ENCODE measurements at places on chromosomes 6 and 20.

DNA sequence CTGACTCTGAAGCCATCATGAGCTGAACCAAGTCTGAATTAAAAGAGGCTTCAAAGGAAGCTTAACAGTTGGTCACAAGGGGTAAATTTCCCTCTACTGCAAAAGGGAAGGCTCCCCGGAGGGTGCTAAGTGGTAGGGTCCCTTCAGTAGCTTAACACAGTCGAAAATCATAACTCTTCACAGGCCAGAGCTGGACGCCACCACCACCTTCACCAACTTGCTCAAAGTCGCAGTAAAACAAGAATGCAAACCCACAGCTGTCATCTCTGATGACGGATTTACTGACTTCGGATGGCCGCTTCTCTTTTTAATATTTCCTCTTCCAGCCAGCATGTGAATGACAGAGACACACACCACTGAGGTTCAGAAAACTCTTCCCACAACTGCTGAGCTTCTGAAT lies 144.7 kb upstream of the FBXL4 start:
- DNase-seq: no peak

GRCh38 chr6:30884521-30885480 lies 482 bp downstream of the DDR1 start:
- peak; percentile 75 for DNase-seq

DNA sequence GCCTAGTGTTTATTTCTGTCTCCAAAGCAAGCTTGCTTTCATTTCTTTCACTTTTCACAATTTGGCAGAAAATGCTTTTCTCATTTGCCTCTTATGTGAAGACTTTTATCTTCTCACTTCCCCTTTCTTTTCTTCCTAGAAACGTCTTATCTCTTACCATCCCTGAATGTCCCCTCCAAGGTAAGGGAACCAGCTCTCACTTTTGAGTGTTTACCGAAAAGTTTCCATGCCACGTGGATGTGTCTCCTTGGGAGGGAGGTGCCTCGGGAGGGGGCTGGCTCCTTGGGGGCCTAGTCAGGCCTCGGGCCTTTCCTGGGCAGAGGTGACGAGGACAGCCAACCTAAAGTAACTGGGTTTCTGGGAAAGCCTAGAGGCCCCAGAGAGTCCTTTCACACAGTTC lies 127.4 kb downstream of the CD24 start:
- no peak for DNase-seq

DNA sequence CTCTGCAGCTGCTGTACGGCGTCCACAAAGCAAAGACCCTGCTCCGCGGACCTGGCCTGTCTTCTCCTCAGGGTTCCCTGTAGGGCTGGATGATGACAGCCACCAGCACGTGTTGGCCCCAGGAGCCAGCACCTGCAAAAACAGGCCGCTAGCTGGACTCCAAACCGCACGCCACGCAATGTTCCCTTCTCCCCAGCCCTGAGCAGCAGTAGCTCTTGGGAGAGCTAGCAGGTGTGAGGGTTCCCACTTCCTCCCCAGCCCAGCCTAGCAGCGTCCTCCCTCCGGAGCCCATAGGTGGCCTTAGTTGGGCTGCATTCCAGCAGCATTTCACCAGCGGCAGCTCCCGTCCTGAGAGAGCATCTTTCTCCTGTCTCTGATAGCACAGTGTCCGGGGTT lies 42.3 kb downstream of the DACT2 start:
- DNase-seq: no peak

- peak; percentile 76 for DNase-seq
Observed at GRCh38 chr6:105804424-105804823, 281.7 kb upstream of the PRDM1 start.

DNA sequence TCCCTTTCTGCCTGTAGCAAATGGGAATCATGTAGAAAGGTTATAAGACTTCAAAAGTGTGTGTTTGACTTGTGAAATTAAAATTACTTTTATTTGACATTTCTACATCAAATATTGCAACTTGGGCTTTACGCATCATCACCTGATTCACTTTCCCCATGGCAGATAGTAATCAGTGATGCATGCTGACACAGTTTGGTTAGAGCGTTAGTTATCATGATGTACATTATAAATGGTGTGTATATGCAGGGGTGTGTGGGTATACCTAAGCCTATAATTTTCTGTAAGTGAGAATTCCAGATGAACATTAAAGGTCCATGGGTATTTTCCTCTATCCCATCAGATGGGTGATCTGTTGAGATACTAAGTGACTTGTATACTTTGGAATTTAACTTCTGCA lies 141.5 kb downstream of the KLHL32 start:
- DNase-seq: no peak

DNA sequence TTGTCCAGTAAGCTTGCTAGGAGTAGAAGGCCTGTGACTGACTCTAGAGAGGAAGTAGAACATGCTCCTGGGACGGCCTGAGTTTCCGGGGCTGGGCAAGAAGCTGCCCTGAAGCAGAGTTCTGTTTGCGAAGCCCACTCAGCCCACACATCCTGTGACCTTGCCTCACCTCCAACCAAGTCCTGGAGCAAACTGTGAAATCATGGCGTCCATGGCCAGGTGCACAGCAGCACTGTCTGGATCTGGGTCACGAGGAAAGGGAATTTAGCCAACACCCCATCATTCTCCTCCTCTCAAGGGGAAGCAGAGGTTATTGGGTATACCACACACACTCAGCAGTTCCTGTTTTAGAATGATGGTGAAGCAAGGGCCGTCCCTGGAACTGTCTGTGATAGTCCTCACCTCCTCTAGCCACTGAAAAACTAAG lies 87.5 kb downstream of the CRYBG1 start:
- DNase-seq: no peak

- no peak for DNase-seq
Observed at GRCh38 chr6:31573239-31574105, 1.4 kb downstream of the LTA start.

GRCh38 chr6:22596011-22596410 lies 26.6 kb downstream of the HDGFL1 start:
- DNase-seq: peak; percentile 31

DNA sequence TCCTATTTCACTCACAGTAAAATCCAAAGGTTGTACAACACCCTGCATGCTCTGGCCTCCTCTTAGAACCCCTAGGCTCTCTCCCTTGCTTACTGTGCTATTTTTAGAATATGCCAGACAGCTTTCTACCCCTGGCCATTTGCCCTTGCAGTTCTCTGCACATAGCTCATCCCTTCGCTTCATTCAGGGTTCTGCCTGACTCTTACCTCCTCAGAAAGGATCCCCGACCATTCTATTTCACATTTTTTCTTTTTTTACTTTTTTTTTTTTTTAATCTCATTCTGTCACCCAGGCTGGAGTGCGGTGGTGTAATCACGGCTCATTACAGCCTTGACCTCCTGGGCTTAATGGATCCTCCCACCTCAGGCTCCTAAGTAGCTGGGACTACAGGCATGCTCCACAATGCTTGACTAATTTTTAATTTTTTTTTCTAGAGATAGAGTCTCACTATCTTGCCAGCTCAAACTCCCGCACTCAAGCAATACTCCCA lies 33.6 kb downstream of the COMMD7 start:
- no peak for DNase-seq

GRCh38 chr20:3383878-3384495 lies 23.5 kb downstream of the DNAAF9 start:
- DNase-seq: no peak

DNA sequence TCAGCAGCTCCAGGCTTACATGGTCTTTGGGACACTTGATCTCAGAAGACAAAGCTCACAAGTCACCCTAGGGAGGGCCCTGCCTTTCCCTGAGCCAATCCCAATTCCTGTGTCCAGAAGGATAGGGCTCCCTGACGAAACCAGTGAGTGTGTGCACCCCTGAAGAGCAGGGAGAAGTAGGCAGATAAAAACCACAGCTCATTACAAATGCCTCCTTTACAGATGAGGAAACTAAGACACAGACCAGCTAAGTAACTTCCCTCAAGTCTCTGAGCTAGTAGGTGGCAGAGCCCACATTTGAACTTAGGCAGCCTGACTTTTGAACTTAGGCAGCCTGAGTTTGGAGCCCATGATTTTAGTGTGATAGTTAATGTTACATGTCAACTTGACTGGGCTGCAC lies 6.7 kb upstream of the ZFAND3 start:
- no peak for DNase-seq

DNA sequence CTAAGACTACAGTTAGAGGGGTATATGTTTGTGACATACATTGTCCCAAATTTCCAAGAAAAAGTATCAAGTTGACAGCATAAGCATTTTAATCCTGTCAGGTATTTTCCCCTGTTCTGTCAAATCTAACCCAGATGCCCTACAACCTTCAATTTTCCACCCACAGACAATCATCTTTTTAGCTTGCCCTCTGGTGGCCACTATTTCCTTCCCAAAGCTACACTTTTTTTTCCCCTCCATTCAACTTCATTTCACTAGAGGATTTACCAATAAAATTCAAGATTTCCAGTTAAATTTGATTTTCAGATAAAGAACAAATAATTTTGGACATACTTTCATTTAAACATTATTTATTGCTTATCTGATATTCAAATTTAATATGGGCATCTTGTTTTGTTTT lies 286.6 kb downstream of the TENT5A start:
- peak; percentile 37 for DNase-seq

- no peak for DNase-seq
Observed at GRCh38 chr6:155770856-155771255, 315.2 kb upstream of the NOX3 start.

- DNase-seq: no peak
Observed at GRCh38 chr6:31365864-31366263, 8.9 kb upstream of the HLA-B start.

GRCh38 chr6:100566563-100566962 lies 101.8 kb upstream of the SIM1 start:
- DNase-seq: no peak

DNA sequence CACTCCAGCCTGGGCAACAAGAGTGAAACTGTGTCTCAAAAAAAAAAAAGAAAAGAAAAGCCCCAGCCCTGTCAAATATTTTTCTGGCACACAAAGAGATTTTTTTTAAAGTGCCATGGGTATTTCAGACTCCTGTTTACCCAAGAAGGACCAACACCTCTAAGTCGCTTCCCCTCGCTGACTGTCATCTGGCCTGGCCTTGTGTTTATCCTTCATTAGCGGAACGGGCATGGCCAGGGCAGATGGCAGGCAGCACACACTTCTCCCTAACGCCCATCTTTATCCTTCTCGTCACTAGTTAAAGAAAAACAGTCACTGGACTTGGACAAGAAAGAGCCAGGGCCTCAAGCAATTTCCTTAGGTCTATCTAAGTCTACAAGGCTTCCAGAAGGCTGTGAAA lies 7.3 kb upstream of the CBFA2T2 start:
- DNase-seq: no peak

DNA sequence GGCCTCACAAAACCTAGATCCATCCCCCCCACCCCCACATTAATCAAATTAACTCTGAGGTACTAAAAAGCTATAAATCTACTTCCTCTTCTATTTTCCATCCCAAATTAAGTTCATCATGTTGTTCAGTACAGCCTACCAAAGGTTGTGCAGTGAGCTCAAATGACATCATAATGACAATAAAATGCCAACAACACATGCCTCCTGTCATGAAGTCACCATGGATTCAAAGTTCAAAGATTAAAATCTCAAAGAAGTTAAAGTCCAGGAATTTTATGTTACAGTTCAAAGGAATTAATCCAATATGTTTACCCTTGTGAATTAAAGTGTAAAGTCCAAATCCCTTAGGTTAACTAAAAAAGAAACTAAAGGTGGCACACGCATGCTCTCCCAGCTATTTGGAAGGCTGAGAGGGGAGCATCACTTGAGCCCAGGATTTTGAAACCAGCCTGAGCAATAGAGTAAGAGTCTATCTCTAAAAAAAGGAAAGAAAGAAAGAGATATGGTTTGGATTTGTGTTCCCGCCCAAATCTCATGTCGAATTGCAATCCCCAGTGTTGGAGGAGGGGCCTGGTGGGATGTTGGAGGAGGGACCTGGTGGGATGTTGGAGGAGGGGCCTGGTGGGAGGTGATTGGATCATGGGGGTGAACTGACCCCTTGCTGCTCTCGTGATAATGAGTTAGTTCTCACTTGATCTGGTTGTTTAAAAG lies 25.7 kb upstream of the SIRT5 start:
- DNase-seq: no peak

- no peak for DNase-seq
Observed at GRCh38 chr6:137849181-137849980, 17.7 kb upstream of the TNFAIP3 start.

Measured in EL (cell line).